ENCODE measurements at places on chromosomes 5 and 9.

GRCh38 chr9:117887383-117887782 lies 183.2 kb downstream of the TLR4 start:
- no peak for DNase-seq

DNA sequence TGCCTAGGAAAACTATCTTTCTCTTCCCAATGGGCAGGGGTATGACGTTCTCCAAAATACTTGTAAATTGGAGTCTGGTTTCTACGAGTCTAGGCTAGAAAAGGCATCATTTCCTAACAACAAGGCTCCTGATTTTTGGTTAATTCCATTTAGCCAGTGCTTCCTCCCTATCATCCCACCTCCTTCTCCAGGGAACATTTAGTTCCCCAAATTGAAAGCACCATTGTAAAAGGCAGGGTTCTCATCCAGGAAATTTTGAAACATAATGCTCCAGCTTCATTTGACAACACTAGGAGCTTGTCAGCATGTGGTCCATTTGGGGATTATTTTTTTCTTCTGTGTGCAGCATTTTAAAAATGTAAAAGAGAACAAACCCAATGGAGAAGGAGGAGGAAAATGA lies 256.5 kb upstream of the GRIA1 start:
- no peak for DNase-seq

DNA sequence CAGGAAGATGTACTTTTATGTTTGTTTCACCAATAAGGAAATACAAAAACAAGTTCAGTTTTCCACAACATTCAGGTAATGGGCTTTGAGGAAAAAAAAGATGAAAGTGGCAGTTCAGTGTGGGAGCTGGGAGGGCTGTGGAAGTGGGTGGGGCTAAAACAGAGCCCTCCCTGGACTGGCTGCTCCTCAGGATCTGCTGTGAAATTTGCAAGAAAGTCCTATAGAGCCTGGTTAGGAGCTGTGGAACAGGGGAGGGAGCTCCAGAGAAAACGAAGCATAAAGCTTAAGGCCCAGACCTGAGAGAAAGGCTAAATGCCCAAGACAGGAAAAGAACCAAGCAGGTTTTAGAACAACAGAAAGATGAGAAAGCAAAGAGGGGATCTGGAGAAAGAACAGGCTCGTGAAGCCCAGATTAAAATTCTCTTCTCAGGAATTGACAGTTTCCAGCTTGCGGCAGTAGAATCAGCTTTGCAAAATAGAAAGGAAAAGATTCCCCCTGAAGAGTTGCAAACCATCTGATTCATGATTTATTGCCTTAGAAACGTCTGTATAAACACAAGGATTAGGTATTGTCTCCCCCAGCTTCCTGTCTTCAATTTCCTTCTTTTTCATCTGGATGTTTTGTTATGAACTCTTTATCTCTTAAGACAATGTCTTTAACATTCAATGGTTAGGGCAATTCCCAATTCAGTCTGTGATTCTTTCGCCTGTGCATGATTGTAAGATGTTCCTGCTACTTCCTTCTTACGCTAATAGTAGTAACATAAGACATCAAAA lies 26.3 kb upstream of the CRHBP start:
- DNase-seq, result no peak

DNA sequence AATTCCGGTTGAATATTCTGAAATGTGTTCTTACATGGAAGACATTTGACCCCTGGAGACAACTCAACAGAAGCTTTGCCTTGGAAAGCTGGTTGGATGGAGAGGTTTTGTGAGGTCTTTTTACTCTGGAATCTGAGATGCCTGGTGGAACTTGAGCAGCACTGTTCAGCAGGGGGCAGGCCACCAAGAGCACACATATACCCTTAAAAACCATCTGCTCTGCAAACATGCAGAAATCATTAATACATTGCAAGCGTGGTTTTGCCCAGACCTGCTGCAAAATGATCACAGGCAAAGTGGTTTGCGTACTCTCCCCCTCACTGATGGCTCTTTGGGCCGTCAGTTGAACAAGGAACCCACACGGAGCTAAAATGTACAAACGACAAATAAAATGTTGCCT lies 32.8 kb upstream of the DAP start:
- DNase-seq, result no peak

GRCh38 chr5:148708854-148709253 lies 54.5 kb upstream of the HTR4 start:
- no peak for DNase-seq

DNA sequence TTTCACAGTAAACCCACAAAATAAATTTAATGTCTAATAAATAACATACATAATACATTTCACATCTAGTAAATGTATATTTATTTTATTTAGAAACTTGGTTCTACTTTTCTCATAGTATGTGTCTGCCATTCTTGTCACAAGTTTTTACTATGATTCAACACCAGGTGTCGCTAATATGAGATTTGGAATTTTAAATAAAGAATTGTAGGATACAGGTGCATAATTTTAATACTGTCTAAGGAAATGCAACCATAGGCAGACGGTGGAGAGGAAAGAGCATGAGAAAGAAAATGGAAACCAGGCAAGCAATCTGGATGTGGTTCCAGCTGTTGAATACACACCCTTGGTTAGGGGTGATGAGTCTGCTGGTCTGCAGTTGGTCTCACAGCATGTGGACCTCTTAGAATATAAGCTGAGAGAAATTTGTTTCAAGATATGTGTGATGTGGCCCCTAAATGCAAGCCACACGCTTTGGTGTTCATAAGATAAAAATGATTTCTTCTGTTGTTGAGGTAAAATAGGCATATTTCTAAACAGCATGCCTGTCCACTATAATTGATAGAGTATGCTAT lies 114.7 kb upstream of the TXNDC8 start:
- DNase-seq, result no peak

DNA sequence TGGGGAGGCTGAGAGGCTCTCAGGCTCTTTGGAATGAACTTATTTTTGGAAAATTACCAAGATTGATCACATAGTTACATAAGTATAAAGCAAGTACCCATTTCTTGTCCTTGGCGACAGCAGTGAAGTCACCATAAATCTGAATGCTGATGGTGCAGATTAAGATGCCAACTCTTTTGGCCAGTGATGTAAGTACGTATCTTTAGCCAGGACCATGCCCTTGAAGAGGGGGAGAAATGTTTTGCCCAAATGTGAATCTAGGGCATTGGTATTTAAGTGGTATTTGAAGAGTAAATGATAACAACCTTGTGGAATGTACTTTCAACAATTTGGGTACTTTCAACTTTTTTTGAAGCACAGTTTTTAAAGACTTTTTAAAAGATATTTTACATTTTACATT lies 68.2 kb upstream of the RAD23B start:
- no peak for DNase-seq

GRCh38 chr9:134318941-134319305 lies 7.3 kb upstream of the RXRA start:
- no peak for DNase-seq

- DNase-seq, result no peak
Measured at GRCh38 chr9:129183495-129184218, 5.6 kb upstream of the IER5L start.

GRCh38 chr5:135140446-135141204 lies 106.6 kb upstream of the PITX1 start:
- DNase-seq, result peak; percentile 63

DNA sequence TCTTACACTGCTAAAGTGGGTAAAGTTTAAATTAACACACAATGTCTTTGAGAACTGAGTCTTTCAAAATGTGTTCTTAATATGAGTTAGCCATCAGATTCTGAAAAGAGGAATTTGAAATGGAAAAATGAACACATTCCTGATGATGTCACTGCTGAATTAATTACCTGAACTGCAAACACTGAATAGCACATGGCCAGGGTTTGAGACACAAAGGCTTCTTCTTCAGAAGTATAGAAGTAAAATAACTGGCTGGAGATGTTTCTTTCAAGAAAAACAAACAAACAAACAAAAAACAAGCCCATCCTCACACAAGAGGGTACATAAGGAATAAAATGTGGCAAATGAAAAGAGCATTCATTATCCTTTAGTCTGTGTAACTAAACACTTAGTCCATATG lies 7.1 kb downstream of the GLIS3 start:
- DNase-seq, result no peak

GRCh38 chr5:104146652-104147051 lies 584.1 kb upstream of the NUDT12 start:
- no peak for DNase-seq

- DNase-seq, result no peak
Measured at GRCh38 chr9:108631496-108632285, 224.1 kb downstream of the ACTL7B start.

DNA sequence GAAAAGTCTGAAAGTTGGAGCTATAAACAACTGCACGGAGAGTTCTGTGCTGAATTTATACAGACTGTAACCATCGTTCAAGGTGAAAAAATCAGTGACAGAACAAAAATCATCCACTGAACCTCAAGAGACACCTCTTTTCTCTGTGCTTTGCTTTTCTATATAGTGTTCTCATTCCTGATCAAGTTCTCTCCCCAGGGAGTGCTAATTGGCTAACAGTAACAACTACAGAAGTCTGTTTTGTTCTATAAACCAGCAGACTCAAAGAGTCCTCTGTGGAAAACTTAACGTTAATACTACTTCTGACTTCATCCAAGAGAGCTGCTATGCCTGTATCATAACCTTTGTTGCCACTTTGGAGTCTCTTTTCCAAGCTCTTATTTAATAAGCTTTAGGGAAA lies 1388.3 kb upstream of the C9orf72 start:
- no peak for DNase-seq

DNA sequence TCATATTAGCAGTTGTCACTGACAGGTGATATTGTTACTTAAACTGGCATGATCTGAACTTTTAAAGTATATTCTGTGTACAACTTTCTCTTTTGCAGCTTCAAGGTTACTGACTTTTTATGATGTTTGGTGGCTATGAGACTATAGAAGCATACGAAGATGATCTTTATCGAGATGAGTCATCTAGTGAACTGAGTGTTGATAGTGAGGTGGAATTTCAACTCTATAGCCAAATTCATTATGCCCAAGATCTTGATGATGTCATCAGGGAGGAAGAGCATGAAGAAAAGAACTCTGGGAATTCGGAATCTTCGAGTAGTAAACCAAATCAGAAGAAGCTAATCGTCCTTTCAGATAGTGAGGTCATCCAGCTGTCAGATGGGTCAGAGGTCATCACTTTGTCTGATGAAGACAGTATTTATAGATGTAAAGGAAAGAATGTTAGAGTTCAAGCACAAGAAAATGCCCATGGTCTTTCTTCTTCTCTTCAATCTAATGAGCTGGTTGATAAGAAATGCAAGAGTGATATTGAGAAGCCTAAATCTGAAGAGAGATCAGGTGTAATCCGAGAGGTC lies 5.9 kb downstream of the ZCCHC7 start:
- DNase-seq, result no peak

GRCh38 chr9:131432050-131432449 lies 38.2 kb downstream of the PRRC2B start:
- no peak for DNase-seq

DNA sequence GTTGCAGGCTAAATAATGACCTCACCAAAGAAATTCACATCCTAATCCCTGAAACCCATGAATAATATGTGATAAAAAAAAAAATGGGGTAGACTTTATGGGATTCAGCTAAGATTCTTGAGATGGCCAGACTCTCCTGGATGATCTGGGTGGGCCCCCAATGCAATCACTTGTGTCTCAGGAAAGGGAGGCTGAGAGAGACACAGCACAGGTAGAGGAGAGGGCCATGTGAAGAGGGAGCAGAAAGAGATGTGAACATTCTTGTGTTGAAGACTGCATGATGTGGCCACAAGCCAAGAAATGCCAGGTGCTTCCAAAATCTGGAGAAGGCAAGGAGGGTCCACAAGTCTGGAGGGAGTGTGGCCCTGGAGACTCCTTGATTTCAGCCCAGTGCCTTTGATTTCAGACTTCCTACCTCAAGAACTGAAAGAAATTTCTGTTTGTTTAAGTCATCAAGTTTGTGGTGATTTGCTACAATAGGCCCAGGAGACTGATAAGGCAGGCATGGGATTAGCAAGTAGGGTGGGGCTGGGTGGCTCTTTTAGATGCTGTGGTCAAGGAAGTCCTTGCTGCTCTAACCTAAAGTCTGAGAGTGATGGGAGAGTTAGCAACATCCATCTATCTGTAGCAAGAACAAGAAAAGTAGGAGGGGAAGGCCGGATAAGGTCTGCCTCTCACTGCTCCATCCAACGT lies 86.6 kb upstream of the FAM120A start:
- DNase-seq, result no peak

GRCh38 chr5:147691130-147691529 lies 91.4 kb downstream of the JAKMIP2 start:
- no peak for DNase-seq

DNA sequence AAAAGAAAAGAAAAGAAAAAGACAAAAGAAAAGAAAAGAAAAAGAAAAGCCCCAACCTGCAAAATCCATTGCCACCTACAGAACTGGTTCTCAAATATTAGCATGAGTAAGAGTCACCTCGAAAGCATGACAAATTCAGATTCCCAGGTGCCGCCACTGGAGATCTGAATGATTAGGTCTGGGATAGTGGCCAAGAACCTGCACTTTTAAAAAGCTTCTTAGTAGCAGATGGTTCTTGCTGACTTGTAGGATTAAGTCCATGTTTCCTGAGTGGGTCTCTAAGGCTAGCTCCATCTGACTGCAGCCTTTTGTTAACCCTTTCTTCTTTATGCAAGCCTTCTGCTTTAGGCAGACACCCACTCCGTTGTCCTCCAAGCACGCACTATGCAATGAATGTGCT lies 178.5 kb upstream of the CDH18 start:
- no peak for DNase-seq

- DNase-seq, result peak; percentile 14
Measured at GRCh38 chr5:122515709-122516431, 203.8 kb downstream of the SNCAIP start.
